Activated T-cell treated with anti-CD3 and anti-CD28 coated beads for 48 hours (primary cell): ENCODE measurements at places on chromosomes 5 and 9.

GRCh38 chr5:6195711-6196358 is 182.5 kb downstream of the MED10 start:
- no peak for DNase-seq

DNA sequence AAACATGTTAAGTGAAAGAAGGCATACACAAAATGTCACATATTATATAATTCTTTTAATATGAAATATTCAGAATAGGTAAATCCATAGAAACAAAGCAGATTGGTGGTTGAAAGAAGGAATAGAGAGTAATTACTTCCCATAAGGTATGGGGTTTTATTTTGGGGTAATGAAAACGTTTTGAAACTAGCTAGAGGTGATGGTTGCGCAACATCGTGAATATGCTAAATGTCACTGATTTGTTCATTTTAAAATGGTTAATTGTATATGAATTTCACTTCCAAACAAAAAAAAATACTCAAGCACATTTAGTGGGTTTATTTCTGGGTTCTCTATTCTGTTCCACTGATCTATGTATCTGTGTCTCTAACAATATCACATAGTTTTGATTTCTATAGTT is 12.0 kb upstream of the FSTL4 start:
- no peak for DNase-seq

GRCh38 chr5:91139572-91140200 is 243.4 kb downstream of the ARRDC3 start:
- no peak for DNase-seq

- no peak for DNase-seq
These were observed 3.8 kb upstream of the FAM120A start for GRCh38 chr9:93447655-93448054.

GRCh38 chr9:115328228-115328627 is 210.3 kb upstream of the TNC start:
- no peak for DNase-seq

DNA sequence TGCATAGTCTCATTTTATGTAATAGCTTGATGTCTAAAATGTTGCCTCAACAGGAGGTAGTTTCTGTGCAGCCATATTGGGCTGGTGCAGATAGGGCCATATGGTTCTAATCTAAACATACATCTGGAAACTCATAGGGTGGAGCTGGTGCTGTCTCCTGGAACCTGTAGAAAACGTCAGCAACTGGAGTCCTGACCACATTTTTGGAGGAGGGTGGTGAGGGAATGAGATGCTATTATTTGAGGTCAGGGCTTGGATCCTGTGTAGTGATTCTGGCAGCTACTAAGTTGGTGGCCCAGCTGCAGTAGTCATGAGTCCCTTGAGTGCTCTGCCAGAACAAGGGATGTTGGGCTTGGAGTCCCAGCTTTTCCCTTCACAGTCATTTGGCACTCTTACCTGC is 14.1 kb downstream of the MAN2A1 start:
- no peak for DNase-seq

DNA sequence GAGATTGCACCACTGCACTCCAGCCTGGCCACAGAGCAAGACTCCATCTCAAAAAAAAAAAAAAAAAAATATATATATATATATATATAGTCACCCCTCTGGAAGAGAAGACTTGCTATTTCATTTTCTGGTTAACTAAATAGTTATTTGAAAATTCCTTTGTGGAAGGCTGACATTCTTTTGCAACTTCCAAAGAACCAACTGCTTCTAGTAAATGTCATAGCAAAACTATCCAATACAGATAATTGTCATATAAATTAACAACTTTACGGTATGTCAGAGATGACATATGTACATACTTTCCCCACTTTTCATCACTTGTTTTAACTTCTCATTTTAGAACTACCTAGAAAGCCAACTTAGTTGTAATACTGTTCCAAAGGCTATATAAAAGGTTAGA is 50.9 kb downstream of the PRUNE2 start:
- no peak for DNase-seq

- no peak for DNase-seq
These were observed 6.5 kb upstream of the SPATA24 start for GRCh38 chr5:139410121-139410992.

- DNase-seq, result no peak
These were observed 146.1 kb downstream of the PBX3 start for GRCh38 chr9:125893277-125893676.
